Aorta (tissue), 5 donors: ENCODE measurements at places on chromosomes 13 and 19. TPM values are rescaled to one million over a fixed set of nuclear protein-coding genes. Genes with fewer than 3 reads are reported as not detected.

- no peak for DNase-seq
These were observed 135.6 kb downstream of the RNF17 start for GRCh38 chr13:24899601-24900000.

- no peak for DNase-seq
These were observed 63.1 kb downstream of the SPATA13 start for GRCh38 chr13:24223341-24224231.

DNA sequence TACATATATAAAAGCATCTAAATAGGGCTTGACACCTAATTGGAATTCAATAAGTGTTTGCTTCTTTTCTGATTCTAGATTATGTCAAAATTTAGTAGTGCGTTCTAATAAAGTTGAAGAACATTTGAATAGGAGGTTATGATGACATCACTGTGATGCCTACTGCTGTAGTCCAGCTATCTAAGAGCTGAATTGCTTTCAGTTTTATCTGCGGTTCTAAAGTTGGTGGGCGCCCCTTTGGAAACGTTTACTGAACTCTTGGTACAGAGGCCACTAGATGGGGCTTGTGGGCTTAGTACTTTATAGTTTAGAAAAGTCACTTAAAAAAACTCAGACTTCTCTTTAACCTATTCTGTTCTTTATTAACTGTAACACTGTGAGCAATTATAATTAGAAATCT lies 776.9 kb downstream of the GPC5 start:
- DNase-seq = no peak

DNA sequence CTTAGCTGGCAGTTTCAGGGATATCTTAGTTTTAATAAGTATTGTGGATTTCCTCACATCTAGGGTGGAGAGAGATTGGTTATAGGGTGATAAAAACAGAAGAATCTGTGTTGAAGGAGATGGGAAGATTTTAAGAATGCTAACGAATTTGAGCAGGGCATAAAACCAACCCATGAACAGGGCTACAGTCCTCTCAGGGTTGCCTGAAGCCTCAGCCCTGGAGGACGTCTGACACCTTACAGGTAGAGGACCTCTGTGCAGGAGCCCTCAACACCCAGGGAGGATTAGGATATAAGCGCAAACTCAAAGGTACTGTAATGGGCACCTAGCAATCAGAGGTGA lies 461 bp upstream of the WASF3 start:
- no peak for DNase-seq

DNA sequence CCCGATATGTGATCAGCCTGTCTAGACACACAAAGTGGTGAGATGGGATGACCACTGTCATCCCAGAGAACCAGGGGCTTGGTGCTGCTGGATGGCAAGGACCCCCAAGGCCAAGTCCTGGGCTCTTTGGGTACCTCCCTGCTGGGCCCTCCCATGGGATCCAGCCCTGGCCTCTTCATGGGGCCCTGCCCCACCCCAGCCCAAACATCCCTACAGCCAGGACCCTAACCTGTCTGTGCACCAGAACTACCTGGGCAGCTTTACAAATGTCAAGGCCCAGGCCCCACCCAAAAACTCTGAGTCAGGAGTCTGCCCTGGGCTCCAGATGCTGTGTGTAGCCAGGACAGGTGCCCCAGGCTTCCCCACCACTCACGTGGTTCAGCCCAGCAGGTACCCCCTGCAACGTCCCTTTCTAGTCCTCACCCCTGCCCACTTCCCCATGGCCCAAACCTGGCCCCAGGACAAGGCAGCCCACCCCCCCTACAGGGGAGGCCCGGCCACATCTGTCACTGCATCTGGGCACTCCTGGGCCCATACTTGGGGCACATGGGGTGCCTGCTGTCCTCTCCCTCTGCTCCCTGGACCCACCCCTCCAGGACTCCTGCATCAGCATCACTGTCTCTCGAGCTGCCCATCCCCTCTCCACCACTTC lies 233.5 kb downstream of the TUBA3C start:
- peak; percentile 36 for DNase-seq

- no peak for DNase-seq
These were observed 5.1 kb downstream of the EGLN2 start for GRCh38 chr19:40803857-40804782.

GRCh38 chr13:19657872-19658591 lies 24.6 kb downstream of the MPHOSPH8 start:
- DNase-seq = no peak

- DNase-seq = no peak
These were observed 14.9 kb upstream of the SLITRK5 start for GRCh38 chr13:87656306-87656705.

DNA sequence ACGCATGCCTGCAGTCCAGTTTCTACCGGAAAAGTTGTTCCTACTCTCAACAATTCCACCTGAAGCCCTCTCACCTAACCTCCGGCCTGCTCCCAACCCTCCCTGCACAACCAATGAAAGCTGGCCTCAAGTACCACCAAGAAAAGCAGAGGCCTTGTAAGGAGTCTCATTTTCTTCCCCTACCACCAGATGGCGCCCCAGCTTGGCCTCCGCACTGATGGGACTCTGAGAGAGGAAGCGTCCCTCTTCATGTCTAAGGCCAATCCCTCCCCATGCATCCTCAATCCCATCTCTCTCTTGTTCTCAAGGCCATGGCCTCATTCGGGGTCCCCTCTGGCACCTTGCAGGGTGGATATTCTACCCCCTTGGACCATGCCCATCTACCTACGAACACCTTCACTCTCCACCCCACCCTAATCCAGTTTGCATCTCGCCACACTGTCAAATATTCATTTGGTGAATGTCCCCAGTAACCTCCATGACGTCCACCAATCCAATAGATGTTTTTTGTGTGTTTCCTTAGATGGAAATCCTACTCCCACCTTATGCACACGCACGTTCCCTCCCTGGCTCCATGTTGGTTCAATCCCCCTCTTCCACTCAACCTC lies 412.8 kb downstream of the ZNF536 start:
- peak; percentile 60 for DNase-seq

DNA sequence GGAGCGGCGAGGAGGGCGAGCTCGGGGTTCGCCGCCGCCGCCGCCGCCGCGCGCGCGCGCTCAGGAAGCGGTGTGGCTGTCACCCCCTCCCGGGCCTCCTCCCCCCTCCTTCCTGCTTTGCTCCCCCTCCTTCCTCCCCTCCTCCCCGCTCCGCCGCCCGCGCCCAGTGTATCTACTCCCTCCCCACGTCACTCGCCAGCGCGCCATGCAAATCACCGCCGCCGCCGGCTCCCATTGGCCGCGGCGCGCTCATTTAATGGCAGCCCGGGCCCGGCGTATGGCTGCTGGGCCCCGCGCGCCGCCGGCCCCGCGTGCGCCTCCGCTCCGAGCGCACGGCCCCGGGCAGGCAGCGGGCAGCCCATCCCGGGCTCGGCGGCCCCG lies 335 bp upstream of the SOX1 start:
- no peak for DNase-seq

DNA sequence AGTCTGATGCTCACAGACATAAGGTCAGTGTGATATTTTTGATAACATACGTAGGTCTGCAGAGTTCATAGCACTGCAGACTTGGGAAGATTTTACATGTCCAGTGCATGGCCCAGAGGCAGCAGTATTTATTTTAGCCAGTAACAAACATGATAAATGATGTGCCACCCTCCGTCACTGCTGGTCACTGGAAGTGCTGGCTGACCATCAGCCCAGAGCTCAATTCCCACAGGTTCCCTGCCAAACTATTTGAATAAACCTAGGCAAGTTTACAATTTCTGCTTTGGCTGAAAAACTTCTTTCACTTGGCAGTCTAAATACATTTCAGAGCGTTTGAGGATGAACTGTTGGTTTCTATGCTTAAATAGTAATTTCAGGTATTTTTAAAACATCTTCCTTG lies 135.5 kb upstream of the EDNRB start:
- DNase-seq = no peak

DNA sequence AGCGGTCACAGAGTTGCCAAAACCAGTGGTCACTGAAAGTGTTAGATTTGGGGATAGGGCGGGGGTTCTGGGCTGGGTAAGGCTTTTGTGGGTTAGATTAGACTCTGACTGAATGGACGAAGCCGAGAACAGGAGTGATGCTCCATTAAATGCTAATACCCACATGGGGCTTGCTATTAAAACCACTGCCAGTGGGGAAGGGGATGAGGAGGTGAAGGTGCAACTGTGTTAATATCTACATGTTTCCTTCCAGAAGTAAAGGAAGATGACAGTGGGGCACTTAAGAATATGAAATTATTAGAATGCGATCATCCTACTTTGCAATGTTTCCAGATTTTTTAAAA lies 573 bp upstream of the ZNF614 start:
- no peak for DNase-seq

GRCh38 chr19:39119830-39120229 lies 5.8 kb upstream of the PAK4 start:
- DNase-seq = no peak

- no peak for DNase-seq
These were observed 72.3 kb upstream of the C1QTNF9B start for GRCh38 chr13:23969647-23970046.

GRCh38 chr13:53137779-53138178 lies 109.2 kb downstream of the OLFM4 start:
- DNase-seq = no peak

GRCh38 chr19:10193790-10194499 lies 808 bp downstream of the DNMT1 start:
- no peak for DNase-seq

- no peak for DNase-seq
These were observed 10.9 kb downstream of the FREM2 start for GRCh38 chr13:38697628-38698333.

- no peak for DNase-seq
These were observed 104.9 kb downstream of the HSPH1 start for GRCh38 chr13:31056644-31057271.

GRCh38 chr19:45323671-45324081 lies 1.0 kb upstream of the CKM start:
- DNase-seq = no peak

GRCh38 chr13:74077792-74078191 lies 56.4 kb downstream of the KLF12 start:
- no peak for DNase-seq

DNA sequence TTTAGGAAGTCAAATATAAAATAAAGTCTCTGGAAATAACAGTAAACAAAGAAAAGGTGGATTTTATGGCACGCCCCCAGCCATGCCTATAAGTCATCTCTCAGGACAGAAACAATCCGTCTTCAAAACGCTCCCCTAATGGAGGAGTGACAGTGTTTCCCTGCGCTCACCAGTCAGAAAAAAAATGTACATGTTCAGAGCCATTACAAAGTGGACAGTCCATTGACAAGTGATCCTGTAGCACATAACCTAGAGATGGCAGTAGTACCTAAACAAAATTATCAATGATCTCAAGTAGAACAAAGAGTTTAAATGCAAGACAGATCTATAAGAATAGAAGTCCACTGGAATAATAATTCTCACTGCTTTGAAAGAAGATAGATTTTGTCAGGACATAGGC lies 891.7 kb upstream of the MIR17HG start:
- no peak for DNase-seq

GRCh38 chr13:29118471-29118870 lies 298.3 kb downstream of the MTUS2 start:
- no peak for DNase-seq

- DNase-seq = no peak
These were observed 451.0 kb upstream of the SLC10A2 start for GRCh38 chr13:103517066-103517767.

GRCh38 chr19:48511321-48511731 lies 309 bp downstream of the LMTK3 start:
- DNase-seq = no peak

DNA sequence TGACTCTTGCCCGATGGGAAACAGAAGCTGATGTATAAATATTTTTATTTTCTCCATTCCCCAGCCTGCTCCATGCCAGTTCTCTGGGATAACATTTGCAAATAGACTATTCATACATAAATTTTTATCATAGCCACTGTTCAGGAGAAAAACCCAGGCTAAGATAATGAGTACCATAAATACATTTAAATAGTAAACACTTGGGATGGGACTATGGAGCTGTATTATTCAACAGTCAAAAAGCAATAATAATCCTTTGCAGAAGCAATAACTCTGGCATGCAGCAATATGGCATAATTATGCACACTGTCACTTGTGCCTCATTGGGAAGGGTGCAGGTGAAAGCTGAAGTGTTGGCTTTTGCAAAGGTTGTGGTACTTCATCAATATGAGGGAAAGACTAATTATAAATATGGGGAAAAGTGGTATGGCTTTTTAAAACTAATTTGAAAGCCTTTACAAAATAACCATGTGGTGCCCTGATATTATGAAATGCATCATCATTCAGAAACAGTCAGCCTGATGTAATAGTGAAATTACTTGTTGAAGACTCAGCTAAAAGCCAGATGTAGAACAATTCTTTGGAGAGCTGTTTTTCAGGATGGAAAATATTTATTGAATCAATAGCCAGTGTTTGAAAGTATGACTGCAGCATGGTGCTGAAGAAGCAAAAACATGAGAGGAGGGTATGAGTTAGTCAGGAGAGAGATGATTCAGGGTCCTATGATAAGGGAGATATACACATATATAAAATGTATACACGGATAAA lies 2476.7 kb downstream of the PCDH9 start:
- no peak for DNase-seq

- DNase-seq = no peak
These were observed 43.2 kb upstream of the ERICH6B start for GRCh38 chr13:45658586-45659235.

DNA sequence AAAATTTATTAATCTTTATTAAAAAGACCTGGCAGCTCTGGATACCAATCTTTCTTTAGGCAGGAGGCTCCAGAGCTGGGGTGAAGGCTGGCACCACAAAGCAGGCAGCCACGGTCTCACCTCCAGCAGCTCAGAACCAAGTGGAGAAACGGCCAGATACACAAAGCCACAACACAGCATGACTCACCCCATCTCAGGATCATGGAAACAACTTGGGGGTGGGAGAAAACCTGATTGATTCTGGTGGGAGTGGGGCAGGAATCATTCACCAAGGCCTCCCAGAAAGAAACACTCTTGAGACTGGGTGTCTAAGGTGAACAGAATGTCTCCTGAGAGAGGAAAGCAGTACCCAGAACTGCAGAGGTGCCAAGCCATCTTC lies 64.2 kb downstream of the CRYL1 start:
- DNase-seq = no peak

- no peak for DNase-seq
These were observed 11.9 kb downstream of the CEACAM21 start for GRCh38 chr19:41587838-41588210.

Gene SPC24
- total RNA-seq = 2.9 TPM

Gene LACC1
- total RNA-seq = 9.4 TPM

Gene ZNF57
- total RNA-seq = 4.1 TPM

Gene KCTD4
- not detected for total RNA-seq

Gene ZNF730
- total RNA-seq = 0.84 TPM

Gene CACNG7
- total RNA-seq = not detected

Gene LHB
- total RNA-seq = not detected

Gene PRTN3
- total RNA-seq = not detected

Gene PSG7
- not detected for total RNA-seq

Gene ZNF816
- 5.4 TPM for total RNA-seq

Gene ZNF790
- total RNA-seq = 11.8 TPM

Gene CEACAM3
- 0.39 TPM for total RNA-seq

Gene FXYD7
- total RNA-seq = 0.63 TPM

Gene ODAD3
- 1.8 TPM for total RNA-seq

Gene ZNF763
- total RNA-seq = 5.1 TPM
